ENCODE measurements at places on chromosomes 7 and 10.

- no peak for DNase-seq
Observed at GRCh38 chr7:152583006-152583405, 92.9 kb downstream of the XRCC2 start.

DNA sequence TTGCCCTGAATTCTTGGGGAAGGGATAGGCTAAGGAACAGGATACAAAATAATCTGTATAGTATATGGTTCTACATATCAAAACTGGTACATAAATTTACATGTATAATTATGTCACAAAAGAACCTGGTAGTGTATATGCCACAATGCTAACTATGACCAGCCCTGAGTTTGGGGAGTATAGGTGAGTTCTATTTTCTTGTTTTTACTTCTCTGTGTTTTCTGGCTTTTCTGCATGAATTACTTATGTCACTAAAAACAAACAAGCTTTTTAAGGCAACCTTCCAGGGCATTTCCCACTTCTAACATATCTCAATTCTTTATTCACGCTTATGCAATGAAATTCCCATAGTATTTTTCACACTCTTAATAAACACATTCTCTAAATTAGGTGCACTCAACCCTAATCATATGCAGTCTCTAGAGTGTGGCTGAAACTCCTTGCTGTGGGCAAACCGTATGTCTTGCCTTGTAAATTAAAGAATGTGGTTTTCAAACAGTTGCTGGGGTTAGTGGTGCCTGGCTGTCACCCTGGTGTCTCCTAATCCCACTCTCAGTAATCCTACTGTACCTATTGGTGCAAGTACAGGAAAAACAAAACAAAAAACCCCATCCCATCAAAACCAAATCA lies 14.0 kb upstream of the INSIG1 start:
- DNase-seq: no peak

DNA sequence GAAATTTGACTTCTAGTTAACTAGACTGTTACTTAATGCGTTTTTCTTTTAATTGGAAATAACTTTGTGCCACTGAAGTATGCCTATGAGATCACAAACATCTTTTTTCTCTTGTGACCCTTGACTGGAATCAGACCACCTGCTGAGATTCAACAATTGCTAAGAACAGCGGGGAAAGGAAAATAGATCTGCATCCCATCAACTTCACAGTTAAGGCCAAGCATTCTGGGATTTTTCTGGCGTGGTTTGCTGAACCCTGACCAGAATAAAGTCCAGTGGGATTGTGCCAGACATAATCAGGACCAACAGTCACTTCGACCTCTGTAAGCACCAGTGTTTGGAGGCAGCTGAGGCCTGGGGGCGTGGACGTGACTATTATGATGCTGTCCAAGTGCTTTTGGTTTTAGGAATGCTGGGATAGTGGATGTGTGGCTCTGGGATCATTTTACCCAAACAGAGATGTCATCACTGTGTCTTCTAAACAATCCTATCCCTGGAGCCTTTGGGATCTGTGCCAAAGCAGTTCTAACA lies 373.3 kb upstream of the PRKCQ start:
- DNase-seq: no peak

GRCh38 chr10:26057466-26057865 lies 123.4 kb downstream of the MYO3A start:
- no peak for DNase-seq

DNA sequence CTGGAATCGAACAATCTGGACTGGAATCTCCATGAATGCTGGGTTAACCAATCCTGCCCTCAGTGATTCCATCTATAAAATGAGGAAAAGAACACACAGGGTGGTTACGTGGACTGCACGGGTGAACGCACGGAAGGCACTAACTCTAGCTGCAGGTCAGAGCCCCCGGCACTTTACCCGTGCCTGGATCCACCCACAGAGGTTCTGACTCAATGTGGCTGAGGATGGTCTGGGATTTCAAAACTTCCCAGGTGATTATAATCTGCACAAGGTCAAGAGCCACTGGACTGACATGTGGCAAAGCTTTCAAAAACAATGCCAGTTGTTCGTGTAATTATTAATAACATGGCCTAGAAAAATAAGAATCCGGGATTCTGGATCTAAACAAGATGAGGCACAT lies 29.2 kb downstream of the KIAA1549 start:
- DNase-seq: no peak

GRCh38 chr10:102327002-102327401 lies 68.5 kb upstream of the NFKB2 start:
- DNase-seq: no peak

GRCh38 chr10:114593816-114594468 lies 64.1 kb downstream of the ABLIM1 start:
- DNase-seq: no peak

- DNase-seq: no peak
Observed at GRCh38 chr7:41113719-41114118, 589.2 kb downstream of the INHBA start.

GRCh38 chr10:55870186-55870585 lies 490.9 kb downstream of the ZWINT start:
- no peak for DNase-seq

DNA sequence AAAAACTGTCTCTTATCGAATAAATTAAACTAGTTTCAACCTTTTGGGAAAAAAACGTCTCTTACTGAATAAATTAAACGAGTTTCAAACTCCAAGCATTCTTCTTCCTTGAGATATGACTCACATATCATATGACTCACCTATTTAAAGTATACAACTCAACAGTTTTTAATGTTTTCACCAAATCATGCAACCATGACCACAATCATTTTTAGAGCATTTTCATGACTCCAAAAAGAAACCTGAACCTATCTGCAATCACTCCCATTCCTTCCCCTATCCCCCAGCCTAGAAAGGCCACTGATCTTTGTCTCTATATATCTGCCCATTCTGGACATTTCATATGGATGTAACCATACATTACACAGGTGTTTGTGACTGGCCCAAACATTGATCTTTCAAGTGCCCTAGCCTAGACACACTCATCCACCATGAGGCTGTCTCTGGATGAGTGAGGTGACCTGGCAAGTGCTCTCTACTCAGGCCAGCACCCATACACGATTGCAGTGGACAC lies 115.3 kb downstream of the PIP4K2A start:
- no peak for DNase-seq

DNA sequence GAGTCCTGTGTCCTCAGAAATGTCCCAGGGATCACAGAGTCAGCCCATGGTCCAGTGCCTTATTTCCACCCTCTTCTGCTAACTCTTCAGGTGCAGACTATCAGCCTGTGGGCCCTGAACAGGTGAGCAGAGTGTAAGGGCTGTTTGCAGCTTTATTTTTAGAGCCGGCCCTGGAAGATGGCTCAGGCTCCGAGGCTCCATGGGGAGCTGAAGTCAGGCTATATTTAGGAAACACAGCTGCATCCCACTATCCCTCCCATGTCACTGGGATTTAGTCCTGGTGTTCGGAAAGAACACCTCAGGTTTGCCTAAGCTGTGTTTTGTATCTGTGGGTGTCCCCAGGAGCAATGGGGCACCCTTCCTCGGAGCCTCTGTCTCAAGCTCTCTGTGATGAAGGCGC lies 126.9 kb downstream of the RPS24 start:
- DNase-seq: no peak

GRCh38 chr7:22628112-22628511 lies 98.9 kb upstream of the IL6 start:
- no peak for DNase-seq

GRCh38 chr7:159042581-159043101 lies 102.0 kb downstream of the VIPR2 start:
- DNase-seq: no peak

- no peak for DNase-seq
Observed at GRCh38 chr7:123844712-123845219, at the start of gene HYAL4. Gene HYAL4, plus strand, starts transcription at chr7:123845169. Its CDS starts 23,105 bp downstream, at chr7:123868274.

DNA sequence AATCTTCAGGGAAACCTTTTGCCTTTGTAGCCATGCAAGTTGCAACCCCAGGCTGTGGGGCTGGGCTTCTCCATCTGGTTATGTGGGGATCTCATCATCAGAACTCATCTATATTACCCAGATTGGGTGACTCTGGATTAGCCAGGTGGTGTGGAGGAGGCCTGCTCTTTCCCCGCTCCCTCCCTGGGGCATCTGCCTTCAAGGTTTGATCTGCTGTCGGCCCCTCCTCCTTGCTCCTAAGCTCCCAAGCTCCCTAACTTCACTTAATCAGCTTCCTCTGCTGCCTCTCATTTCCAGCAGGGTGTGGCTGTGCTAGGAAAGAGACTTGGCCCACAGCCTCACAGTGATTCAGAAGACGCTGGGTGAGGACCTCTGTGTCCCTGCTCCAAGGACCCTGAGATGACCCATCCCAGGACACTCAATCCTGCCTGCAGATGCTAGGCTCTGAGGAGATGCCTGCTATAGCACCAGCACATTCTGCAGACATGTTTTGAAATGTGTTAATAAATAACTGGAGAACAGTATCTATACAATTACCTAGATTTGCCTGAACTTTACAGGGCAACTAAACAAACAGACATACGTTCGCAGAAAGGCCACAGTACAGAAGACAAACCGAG lies 392.1 kb upstream of the PODXL start:
- no peak for DNase-seq

DNA sequence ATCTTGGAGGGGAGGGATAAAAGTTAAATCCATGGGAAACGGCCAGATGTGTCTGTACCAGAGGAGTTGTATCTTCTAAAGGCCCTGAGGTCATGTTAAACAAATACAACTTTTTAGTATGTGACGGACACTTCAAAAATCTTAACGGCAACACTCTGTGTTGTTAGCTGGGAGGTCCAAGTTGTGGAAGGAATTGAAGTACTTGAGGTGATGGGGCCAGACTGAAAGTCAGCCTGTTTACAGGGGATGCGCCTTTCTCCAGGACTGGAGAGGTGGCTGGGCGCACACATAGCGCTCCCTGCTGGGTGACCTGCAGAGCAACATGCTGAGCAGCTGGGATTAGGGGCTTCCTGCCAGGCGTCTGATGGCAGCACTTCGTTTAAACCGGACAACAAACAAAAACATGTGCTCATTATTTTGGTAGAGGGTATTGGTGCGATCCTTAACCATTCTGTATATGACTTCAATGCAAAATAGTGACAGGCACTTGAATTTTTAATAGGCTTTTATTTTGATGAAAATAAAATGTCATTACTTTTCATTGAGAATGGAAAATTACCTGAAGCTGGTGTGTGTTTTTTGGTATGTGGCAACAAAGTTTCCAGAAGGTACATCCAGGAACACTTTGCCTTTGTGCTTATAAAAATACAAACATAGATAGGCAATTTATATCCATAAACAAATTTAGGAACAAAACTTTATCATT lies 198.2 kb downstream of the MLLT10 start:
- DNase-seq: no peak

DNA sequence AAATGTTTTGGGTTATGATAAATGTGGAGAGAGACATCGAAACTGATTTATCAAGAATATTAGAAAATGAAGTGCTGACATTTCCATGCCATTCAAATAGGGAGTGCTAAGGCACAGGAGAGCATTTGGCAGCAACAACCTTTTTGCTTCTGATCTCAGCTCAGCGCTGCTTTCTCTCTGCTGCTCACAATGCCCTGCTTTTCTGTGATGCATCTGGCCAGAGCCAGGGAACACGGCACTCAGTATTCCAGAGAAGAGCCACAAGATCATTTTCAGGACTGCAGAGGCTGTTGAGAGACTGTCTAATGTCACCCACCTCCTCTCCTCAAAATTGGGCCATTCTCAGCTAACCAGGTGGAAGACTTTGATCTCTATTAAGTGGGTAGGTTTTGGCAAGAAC lies 28.1 kb downstream of the INSYN2A start:
- DNase-seq: no peak

- DNase-seq: no peak
Observed at GRCh38 chr10:16662923-16663322, 141.2 kb upstream of the C1QL3 start.

DNA sequence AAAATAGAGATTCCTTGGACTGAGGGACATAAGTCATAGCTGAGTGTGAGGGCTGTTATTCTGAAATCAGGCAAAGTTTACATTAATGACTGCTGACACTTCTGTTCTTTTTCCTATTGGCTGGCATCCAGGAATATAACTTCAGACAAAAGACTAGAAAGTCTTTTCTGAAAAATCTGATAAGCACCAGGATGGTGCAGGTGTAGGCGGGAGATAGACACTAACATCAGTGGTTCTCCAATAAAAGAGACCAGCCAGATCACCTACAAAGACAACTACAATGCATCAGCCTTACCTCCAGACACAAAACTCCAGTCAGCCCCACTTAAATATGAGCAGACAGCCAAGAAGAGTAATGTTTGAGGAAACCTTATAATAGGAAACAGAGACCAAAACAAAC lies 168.3 kb upstream of the LRGUK start:
- DNase-seq: no peak

DNA sequence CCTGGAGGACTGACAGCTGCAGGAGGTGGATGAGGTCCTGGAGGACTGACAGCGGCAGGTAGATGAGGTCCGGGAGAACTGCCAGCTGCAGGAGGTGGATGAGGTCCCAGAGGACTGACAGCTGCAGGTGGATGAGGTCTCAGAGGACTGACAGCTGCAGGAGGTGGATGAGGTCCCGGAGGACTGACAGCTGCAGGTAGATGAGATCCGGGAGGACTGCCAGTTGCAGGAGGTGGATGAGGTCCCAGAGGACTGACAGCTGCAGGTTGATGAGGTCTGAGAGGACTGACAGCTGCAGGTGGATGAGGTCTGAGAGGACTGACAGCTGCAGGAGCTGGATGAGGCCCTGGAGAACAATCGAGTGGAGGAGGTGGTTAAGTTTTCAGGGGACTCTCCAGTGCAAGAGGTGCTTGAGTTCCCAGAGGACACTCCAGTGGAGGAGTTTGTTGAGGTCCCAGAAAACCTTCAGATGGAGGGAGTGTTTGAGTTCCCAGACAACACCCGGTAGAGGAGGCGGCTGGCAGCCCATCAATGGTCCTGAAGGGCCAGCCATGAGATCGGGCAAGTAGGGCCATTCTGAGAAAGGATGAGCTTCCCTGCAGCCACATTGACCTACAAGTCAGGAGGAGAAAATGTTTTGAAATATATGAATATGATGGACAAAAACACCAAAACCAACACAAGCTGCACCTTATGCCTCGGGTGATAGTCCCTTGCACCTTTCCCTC lies 4.7 kb upstream of the EIF5AL1 start:
- DNase-seq: no peak

- DNase-seq: no peak
Observed at GRCh38 chr10:113063043-113063967, 113.3 kb downstream of the TCF7L2 start.

GRCh38 chr10:13657101-13657680 lies 70.4 kb downstream of the PRPF18 start:
- DNase-seq: no peak

GRCh38 chr7:47188653-47189315 lies 393.1 kb downstream of the TNS3 start:
- DNase-seq: no peak

GRCh38 chr7:16409777-16410176 lies 11.6 kb downstream of the CRPPA start:
- DNase-seq: no peak
